Stimulated activated CD8-positive, alpha-beta memory T cell treated with anti-CD3 and anti-CD28 coated beads, Interleukin-2, amount 100 ng/mL, for 1 hour (primary cell): ENCODE measurements at places on chromosomes 2 and 18.
A peak's percentile ranks its signal among the peaks of the same experiment; 100 is the strongest.

- no peak for DNase-seq
Measured at GRCh38 chr2:15808204-15808910, 132.0 kb upstream of the MYCN start.

DNA sequence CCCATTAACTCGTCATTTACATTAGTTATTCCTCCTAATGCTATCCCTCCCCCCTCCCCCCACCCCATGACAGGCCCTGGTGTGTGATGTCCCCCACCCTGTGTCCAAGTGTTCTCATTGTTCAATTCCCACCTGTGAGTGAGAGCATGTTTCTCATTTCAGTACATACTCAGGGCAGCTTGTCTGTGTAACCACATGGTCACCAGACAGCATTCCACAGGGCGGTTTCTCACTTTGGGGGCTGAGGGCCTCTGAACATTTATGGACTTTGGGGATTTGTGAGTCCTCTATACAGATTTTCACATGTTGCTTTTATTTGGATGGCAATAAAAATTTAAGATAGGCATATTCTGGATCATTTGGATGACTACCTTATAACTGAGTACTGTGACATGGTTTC is 84.0 kb downstream of the LYPD6B start:
- no peak for DNase-seq

DNA sequence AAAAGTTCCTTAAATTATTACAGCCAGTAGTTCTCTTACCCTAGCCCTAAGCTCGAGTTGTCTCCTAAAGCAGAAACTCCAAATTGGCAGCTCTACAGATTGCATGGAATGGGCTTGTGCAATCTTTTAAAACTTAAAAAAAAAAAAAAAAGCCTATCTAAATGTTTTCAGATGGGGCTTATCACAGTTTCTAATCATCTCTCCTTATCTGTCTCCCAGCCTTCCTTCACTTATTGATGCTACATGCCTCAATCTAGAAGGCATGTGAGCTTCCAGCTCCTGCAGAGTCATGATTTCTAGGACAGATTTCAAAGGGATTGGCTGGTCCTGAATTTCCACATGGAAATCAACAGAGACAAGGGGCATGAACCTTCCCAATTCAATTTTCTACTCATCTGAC is 33.1 kb upstream of the PELI1 start:
- no peak for DNase-seq

DNA sequence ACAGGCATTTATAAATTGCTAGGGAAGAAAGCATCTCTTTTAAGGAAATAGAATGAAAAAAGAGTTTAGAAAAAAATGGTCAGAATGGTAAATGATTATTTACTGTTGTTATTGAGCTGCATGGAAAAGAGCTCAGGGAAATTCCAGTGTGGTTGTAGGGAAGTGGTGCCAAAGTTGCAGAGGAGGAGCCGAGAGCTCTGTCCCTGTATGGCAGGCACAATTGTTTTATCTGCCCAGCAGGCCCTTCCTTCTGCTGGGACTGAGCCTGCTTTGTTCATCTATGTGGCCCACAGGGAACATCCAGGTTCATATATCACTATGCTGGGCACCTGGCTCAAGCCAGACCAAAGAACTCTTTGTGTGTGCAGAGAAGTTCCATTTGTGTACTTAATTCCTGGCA is 80.8 kb upstream of the AGAP1 start:
- no peak for DNase-seq

- DNase-seq, result no peak
Measured at GRCh38 chr2:100632759-100633158, 70.0 kb downstream of the PDCL3 start.

DNA sequence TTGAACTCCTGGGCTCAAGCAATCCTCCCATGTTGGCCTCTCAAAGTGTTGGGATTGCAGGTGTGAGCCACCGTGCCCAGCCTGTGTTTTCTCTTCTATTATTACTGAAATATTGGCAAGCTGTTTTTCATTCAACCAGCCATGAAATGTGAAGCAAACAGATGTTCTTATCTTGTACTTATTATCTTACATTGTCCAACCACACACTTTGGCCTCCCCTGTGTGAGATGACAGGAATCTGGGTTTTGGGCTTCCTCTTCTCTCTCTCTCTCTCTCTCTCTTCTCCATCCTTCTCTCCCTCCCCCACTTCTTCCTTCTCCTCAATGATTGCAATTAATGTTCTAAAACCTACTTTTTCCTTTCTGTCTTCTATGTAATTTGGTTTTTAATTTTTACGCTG is 33.1 kb downstream of the RAMP1 start:
- DNase-seq, result no peak

GRCh38 chr2:237291138-237291792 is 122.7 kb downstream of the COL6A3 start:
- no peak for DNase-seq

DNA sequence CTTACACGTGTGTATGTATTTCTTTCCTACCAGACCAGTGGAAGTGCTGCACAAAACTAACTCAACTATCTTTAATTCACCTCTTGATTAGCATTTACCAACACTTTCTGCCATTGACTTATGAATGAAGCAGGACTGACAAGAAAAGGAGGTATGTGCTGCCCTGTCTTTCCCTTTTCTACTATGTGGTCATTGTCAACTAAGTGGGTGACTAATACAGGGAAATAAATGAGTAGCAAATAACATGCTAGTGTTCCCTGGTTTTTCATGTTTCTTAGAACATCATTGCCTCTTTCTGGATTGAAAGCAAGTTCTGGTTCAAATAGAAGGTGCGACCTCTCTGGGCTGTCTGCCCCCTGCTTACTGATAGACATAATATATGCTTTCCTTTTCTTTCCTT is 58.0 kb downstream of the LINC00305 start:
- DNase-seq, result no peak

- no peak for DNase-seq
Measured at GRCh38 chr2:62597323-62597722, 91.3 kb upstream of the TMEM17 start.

GRCh38 chr2:161134547-161135518 is 25.4 kb upstream of the TANK start:
- DNase-seq, result no peak

DNA sequence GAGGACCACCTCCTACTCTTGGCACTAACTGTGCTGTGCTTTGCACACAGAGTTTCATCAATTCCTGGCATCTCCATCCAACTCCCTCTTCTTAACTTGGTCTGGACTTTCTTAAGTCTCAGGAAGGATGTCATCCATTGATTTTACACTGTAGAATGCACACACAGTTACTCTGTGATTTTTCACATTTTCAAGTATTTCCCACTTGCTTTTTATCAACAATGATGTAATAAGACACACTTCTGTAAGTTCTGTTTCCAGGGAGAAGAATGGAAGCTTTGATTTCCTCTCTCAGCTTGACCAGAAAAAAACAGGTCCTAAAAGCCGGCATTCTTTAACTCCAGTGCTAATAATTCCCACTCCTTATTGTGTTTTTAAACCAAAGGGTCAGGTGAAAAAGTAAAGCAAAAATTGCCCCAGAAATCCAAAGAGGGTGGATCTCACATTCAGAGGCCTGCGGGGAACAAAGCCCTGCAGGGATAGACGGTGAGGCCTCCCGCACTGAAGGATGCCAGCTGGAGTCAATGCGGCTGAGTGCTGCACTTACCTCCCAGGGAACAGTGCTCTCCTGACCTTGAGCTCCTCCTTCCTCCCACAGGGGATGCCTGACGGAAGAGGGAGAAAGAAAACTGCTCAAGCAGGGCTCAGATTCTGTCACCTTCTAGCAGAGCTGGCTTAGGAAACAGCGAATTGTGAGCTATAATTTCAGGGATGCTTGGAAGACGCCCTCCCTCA is 83.1 kb downstream of the PDCL3 start:
- no peak for DNase-seq

GRCh38 chr18:23885750-23886149 is 128.8 kb upstream of the TTC39C start:
- no peak for DNase-seq

DNA sequence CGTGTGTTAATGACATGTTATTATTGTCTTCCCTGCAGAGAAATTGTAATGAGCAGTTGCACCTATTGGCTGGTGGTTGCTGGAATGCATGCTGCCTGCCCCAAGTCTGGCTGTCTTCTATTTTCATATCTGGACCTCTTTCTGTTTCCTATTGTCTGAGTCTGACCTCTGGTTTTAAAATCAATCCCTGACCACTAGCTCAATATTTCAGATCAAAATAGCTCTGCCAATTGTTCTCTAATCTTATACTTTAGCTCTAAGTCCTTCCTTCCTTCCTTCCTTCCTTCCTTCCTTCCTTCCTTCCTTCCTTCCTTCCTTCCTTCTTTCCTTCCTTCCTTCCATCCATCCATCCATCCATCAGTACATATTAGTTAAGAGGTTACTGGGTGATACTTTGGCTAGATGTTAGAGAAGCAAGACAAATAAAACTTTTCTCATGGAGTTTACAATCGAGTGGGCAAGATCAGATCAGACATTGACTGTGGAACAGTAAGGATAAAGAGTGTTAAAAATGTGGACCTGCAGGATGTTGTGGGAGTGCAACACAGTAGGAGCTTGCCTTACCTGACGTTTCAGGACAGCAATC is 417.1 kb downstream of the SOCS6 start:
- no peak for DNase-seq

GRCh38 chr2:226467221-226467620 is 332.4 kb downstream of the IRS1 start:
- no peak for DNase-seq

GRCh38 chr2:121286506-121286905 is 1.5 kb upstream of the TFCP2L1 start:
- DNase-seq, result no peak

DNA sequence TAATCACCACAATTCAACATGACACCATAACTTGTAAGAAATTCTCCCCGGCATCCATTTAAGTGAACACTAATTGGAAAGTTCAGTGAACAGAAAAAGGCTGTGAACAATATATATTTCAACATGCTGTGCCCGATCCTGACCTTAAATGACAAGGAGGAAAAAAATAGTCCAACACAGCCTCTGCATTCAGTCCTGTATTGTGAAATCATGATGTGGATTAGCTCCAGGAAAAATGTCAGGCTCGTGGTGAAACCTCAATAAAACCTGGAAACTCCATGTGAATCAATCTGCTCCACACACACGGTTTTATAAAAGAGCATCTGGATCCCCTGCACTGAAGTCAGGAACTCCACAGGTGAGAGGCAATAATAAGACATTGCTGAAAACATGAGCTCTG is 145.4 kb upstream of the SPOPL start:
- DNase-seq, result no peak

GRCh38 chr2:111168528-111169239 is 48.0 kb downstream of the BCL2L11 start:
- DNase-seq, result no peak

- no peak for DNase-seq
Measured at GRCh38 chr2:109195193-109196045, 66.4 kb downstream of the SH3RF3 start.

DNA sequence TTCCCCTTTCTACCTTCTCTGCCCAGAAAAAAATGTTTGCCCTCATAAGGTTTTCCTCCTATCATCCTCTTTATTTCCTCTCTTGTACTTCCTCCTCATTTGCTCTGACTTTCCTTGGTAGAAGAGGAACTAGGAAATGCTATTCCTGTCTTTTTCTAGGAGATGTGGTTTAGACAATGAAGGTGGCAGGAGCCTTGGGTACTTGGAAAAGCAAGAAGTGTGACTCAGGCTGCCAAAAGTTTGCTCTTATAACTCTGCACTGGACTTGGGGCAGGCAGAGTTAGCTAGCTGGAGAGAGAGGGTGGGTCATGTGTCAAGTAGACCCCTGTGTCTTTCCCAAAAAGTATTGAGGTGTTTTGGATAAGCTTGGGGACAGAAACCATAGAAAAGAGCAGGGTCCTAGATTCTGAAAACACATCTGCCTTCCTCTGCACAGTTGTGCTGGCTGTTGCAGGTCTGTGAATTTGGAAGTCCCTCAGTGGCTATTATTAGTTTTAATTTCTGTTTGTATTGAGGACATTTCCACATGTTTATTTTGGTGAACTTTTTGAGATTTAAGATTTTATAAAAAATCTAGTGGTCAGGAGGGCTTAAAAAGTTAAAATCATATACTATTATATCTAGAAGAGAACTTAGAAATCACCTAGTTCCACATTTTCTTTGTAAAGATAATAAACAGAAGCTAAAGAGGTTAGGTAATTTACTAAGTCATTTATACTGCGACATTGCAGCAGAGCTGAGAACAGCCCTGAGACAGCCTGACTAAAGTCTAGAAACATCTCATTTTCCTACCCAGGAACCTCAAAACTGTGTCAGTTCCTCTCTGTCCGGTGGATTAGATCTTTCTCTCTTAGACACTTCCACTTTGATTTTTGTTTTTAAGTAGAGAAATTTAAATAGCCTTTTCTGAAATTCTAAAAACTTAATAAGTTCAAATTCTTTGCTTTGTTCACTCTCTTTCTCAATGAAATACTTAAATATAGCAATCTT is 16.0 kb downstream of the INSIG2 start:
- no peak for DNase-seq

- peak; percentile 17 for DNase-seq
Measured at GRCh38 chr18:58615140-58616132, 13.5 kb downstream of the ALPK2 start.

GRCh38 chr2:152062125-152063091 is 36.4 kb downstream of the CACNB4 start:
- no peak for DNase-seq

DNA sequence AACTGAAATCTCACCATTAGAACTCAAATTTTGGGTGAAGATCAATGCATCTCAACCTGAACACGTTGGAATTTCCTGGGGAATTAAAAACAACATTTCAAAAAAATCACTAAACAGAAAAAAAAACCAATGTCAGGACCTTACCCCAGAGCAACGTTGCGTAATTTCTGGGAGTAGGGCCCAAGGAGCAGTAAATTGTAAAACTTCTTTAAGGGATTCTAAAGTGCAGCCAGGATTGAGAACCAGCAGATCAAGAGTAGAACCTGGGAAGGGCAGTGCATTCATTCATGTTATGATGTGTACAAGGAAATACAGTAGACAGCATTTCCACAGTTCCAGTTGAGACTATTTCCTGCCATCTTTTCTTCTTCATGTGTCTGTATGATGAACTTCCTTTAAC is 56.9 kb downstream of the RHBDD1 start:
- no peak for DNase-seq

- DNase-seq, result peak; percentile 45
Measured at GRCh38 chr2:234292205-234292961, 204.5 kb downstream of the ARL4C start.

- DNase-seq, result no peak
Measured at GRCh38 chr2:64426183-64426952, 27.6 kb upstream of the LGALSL start.

DNA sequence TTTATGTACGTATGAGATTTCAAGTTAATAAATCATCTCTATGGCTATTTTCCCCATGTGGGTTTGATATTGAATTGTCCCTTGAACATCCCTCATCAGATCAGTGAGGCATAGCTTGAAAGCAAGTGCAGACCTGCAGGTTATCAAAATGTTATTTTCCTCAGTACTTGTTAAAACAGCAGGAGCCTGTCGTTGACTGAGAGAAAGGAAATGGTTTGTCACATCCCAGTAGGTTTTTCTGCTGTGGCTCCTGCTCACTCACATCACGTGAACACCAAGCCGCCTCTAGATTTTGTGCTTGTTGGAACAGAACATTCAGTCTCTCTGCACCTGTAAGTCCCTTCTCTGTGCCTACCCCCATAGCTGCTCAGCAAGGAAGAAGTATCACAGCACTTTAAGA is 340.3 kb downstream of the CELF4 start:
- DNase-seq, result no peak

GRCh38 chr2:48587961-48588360 is 29.7 kb upstream of the GTF2A1L start:
- no peak for DNase-seq
